Progenitor cell of endocrine pancreas (in vitro differentiated cells): ENCODE measurements at places on chromosomes 13 and 19. TPM values are rescaled to one million over a fixed set of nuclear protein-coding genes. Genes with fewer than 3 reads are reported as not detected.

SULT2B1 gene
- total RNA-seq: not detected in 2 replicates

ZNF507 gene
- total RNA-seq: 42.3 and 43.2 TPM in 2 replicates

CAPN12 gene
- total RNA-seq: 4.1 and 5.0 TPM in 2 replicates

ZNF284 gene
- total RNA-seq: 5.7 and 5.9 TPM in 2 replicates

LAIR2 gene
- total RNA-seq: not detected in 2 replicates

SBSN gene
- total RNA-seq: 0.16 and 0.24 TPM in 2 replicates

FRY gene
- total RNA-seq: 12.0 and 14.3 TPM in 2 replicates

ZNF135 gene
- total RNA-seq: 17.3 and 17.9 TPM in 2 replicates

PSENEN gene
- total RNA-seq: 81.4 and 83.8 TPM in 2 replicates

ZNF878 gene
- 2.2 and 2.9 TPM in 2 replicates for total RNA-seq

FBN3 gene
- total RNA-seq: 121 and 122 TPM in 2 replicates

NDFIP2 gene
- 53.8 and 57.4 TPM in 2 replicates for total RNA-seq

UBL3 gene
- total RNA-seq: 33.6 and 36.0 TPM in 2 replicates

SPACA4 gene
- not detected in 2 replicates for total RNA-seq

- H3K36me3 ChIP-seq: peaks cover 33% of the 10 kb centered on the region
- H3K4me3 ChIP-seq: no peak overlapping the region
- DNase-seq: no peak
- H3K4me1 ChIP-seq: peaks cover 4% of the 10 kb centered on the region
These were observed 46.0 kb downstream of the SAE1 start for GRCh38 chr19:47176627-47177090.

- no peak for DNase-seq
- H3K27me3 ChIP-seq: peaks cover 32% of the 10 kb centered on the region
- H3K36me3 ChIP-seq: no peaks in the 10 kb centered on the region
- H3K4me3 ChIP-seq: no peak overlapping the region
- H3K4me1 ChIP-seq: peaks cover 4% of the 10 kb centered on the region
These were observed 65.3 kb upstream of the TM9SF2 start for GRCh38 chr13:99435998-99436397.

- H3K36me3 ChIP-seq: no peaks in the 10 kb centered on the region
- no peaks in the 10 kb centered on the region for H3K27me3 ChIP-seq
- no peak for DNase-seq
- no peak overlapping the region for H3K4me3 ChIP-seq
These were observed 75.8 kb upstream of the MAB21L1 start for GRCh38 chr13:35552172-35552844.

GRCh38 chr19:5038631-5039271, 69.8 kb downstream of the KDM4B start:
- DNase-seq: no peak
- no peaks in the 10 kb centered on the region for H3K4me1 ChIP-seq
- peaks cover 12% of the 10 kb centered on the region for H3K36me3 ChIP-seq

DNA sequence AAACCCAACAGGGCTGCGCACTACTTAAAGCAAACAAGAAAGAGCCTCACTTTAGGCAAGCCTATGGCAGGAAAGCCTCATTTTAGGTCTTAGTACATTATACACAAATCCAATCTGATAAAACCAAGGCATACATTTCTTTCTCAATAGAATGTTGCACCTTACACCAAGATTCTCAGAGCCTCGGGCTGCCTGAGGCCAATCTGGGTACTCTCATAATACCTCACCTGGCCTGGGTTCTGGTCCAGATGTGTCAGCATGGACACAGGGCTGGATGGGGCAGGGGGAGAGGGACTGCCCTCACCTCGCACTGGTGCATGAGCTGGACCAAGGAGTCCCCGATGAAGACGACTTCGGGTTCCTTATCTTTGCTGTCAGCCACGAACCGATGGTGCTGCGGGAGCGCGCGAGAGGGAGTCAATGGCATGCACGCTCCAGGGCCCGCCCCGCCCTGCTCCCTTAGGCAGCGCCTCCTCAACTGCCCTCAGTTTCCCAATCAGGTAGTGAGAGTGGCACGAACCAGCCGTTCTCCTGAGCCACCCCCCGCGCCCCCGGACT, at the start of gene PRR19:
TSS of gene PRR19 (plus strand) at position 487 of the 558 bp plus-strand sequence. CDS start 7,453 bp downstream, outside the sequence.
- H3K4me1 ChIP-seq: peaks cover 16% of the 10 kb centered on the region
- peak within 1 kb of the TSS; percentile 96 for H3K4me3 ChIP-seq
- peaks cover 4% of the 10 kb centered on the region for H3K36me3 ChIP-seq
- H3K27me3 ChIP-seq: no peaks in the 10 kb centered on the region
- no peak for DNase-seq

DNA sequence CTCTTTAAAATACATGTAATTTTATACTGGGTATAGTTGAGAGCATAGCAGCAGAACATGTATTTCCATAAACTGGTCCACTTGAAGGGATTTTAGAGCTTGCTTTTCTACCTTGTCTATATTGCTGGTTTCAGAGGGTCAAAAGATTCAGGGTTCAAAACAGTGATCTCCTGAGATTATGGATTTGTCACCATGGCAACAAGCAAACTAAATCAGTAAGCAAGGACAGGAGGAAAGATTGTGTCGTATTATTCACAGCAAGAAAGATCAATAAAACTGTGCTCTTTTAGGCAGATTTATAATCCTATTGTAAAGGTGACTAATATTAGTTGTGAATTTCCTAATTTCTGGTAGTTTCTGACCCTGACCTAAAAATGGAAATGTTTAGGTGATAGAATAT, 496.4 kb downstream of the LMO7 start:
- no peaks in the 10 kb centered on the region for H3K27me3 ChIP-seq
- peaks cover 7% of the 10 kb centered on the region for H3K4me1 ChIP-seq
- peak overlapping the region; percentile 4 for H3K27ac ChIP-seq
- DNase-seq: no peak
- no peak overlapping the region for H3K4me3 ChIP-seq
- H3K36me3 ChIP-seq: no peaks in the 10 kb centered on the region

- no peaks in the 10 kb centered on the region for H3K27me3 ChIP-seq
- H3K36me3 ChIP-seq: peaks cover 21% of the 10 kb centered on the region
- DNase-seq: no peak
- H3K4me3 ChIP-seq: no peak overlapping the region
- no peak overlapping the region for H3K27ac ChIP-seq
- H3K4me1 ChIP-seq: peaks cover 7% of the 10 kb centered on the region
These were observed 4.7 kb downstream of the LENG1 start for GRCh38 chr19:54154603-54155345.

GRCh38 chr13:109145631-109146030, 516.2 kb downstream of the MYO16 start:
- H3K27ac ChIP-seq: no peak overlapping the region
- H3K4me3 ChIP-seq: no peak overlapping the region
- no peak for DNase-seq
- H3K27me3 ChIP-seq: peaks cover 4% of the 10 kb centered on the region
- peaks cover 4% of the 10 kb centered on the region for H3K36me3 ChIP-seq

GRCh38 chr13:73913079-73913740, 221.0 kb downstream of the KLF12 start:
- H3K36me3 ChIP-seq: no peaks in the 10 kb centered on the region
- peak overlapping the region; percentile 38 for H3K27ac ChIP-seq
- peaks cover 5% of the 10 kb centered on the region for H3K4me1 ChIP-seq
- H3K27me3 ChIP-seq: no peaks in the 10 kb centered on the region
- no peak overlapping the region for H3K4me3 ChIP-seq
- DNase-seq: no peak

- H3K36me3 ChIP-seq: no peaks in the 10 kb centered on the region
- H3K4me3 ChIP-seq: no peak overlapping the region
- H3K27me3 ChIP-seq: peaks cover 44% of the 10 kb centered on the region
- H3K4me1 ChIP-seq: no peaks in the 10 kb centered on the region
- no peak for DNase-seq
These were observed 87.4 kb upstream of the ARHGEF7 start for GRCh38 chr13:111027458-111028439.

DNA sequence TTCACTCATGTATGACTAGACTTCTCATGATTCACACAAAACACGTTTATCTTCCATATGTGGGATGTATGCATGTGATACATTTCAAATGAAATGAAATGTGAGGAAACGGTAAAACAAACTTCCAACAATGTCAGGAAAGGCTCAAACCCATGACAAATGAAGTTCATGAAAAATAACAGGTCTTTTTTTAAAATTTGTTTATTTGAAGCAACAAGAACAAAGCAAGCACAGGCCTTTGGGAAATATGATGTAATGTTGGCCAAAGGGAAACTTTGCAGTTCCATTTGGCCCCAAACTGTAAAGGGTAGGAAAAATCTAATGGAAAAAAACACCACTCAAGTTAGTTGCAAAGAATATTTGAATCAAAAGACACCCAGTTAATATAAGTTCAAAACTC, 463.8 kb upstream of the ARGLU1 start:
- no peaks in the 10 kb centered on the region for H3K36me3 ChIP-seq
- no peaks in the 10 kb centered on the region for H3K4me1 ChIP-seq
- H3K4me3 ChIP-seq: no peak overlapping the region
- no peak for DNase-seq
- H3K27me3 ChIP-seq: no peaks in the 10 kb centered on the region

- H3K4me1 ChIP-seq: peaks cover 14% of the 10 kb centered on the region
- H3K36me3 ChIP-seq: no peaks in the 10 kb centered on the region
- no peak for DNase-seq
- no peak overlapping the region for H3K27ac ChIP-seq
- no peak overlapping the region for H3K4me3 ChIP-seq
These were observed 418.9 kb upstream of the ARGLU1 start for GRCh38 chr13:106986687-106987426.

DNA sequence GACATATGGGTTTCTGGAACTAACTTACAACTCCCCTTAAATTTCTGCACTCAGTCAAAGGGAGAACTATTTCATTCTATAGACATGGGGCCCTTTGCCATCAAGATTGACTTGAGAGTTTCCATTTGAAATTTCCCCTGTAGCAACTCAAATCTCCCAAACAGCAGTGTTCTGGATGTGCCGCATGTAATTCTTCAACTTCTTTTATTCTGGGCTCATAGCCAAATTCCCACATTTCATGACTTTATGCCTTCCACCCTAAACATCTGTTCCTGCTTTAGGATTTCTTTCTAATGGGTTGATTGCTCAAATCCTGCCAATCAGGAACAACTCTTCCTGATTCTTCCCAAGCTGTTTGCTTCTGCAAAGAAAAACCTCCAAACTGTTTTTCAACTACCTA, 336.0 kb downstream of the TBC1D4 start:
- no peak overlapping the region for H3K27ac ChIP-seq
- H3K4me3 ChIP-seq: no peak overlapping the region
- DNase-seq: no peak
- H3K27me3 ChIP-seq: peaks cover 6% of the 10 kb centered on the region

DNA sequence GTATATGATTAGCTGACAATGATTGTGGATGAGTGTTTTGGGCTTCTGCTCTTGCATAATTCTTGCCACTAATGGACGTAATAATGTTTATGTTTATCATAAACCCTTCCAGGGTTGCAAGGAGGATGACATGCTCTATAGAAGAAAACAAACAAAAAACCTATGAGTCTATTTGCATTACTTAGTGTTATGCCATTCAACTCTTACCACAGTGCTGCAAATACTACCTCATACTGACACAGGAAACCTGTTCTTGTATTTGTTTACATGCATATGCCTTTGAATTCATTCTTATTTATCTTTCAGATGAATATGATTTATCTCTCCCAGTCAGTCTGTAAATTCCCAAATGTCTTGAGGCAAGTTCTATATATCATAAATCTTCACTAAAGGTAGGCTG, 39.6 kb upstream of the FREM2 start:
- H3K4me1 ChIP-seq: peaks cover 4% of the 10 kb centered on the region
- no peaks in the 10 kb centered on the region for H3K27me3 ChIP-seq
- H3K36me3 ChIP-seq: no peaks in the 10 kb centered on the region
- H3K27ac ChIP-seq: no peak overlapping the region
- DNase-seq: no peak

DNA sequence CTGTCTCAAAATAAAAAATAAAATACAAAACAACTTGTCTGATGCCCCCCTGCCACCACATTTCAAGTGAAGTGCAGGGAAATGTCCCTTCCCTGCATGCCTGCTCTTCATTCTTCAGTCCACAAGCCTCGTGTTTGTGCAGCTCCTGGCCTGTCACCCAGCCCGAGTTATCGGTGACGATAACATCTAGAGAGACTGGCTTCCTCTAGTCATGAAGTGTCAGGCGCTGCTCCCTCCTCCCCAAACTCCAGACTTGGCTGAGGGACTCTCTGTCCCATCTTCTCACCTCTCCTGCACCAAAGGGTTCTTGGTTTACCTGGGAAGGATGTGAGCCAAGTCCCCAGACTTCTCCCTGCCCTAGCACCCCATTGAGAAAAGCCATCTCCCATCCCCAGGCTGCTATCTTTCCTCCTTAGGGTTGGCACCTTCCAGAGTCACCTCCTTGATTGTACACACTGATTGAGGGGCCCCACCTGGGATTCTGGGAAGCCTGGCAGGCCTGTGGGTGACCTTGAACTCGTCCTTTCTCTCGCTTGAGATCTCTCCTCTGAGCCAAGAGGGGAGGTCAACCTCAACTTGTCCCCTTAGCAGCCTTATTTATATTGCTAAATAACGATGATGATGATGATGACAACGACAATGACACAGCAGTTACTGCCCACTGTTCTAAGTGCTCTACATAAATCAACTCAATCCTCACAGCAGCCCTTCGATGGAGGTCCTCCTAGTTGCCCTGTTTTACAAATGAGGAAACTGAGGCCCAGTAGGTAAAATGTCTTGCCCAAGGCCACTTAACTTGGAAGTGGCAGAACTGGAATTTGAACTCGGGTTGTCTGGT, 13.1 kb upstream of the PLAUR start:
- no peaks in the 10 kb centered on the region for H3K36me3 ChIP-seq
- H3K27ac ChIP-seq: no peak overlapping the region
- H3K4me1 ChIP-seq: no peaks in the 10 kb centered on the region
- peaks cover 7% of the 10 kb centered on the region for H3K27me3 ChIP-seq

DNA sequence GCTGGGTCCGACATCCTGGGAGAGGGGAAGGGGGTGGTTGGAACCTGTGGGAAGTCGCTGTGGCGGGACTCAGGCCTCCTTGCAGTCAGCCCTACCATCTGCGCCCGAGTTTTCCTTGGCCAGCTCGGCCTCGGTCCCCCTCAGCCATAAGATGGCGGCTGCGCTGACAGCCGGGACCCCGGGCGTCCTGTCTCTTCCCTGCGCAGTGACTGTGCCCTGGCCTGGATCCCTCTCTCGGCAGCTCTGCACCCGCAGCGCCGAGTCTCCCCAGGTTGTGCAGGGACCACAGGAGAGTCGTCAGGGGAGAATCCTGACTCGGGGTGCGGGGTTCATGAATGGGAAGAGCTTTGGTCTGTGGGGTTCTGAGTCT, 345 bp downstream of the ZNF257 start:
- H3K4me1 ChIP-seq: no peaks in the 10 kb centered on the region
- no peak overlapping the region for H3K4me3 ChIP-seq
- H3K36me3 ChIP-seq: peaks cover 3% of the 10 kb centered on the region
- H3K27ac ChIP-seq: no peak overlapping the region
- no peaks in the 10 kb centered on the region for H3K27me3 ChIP-seq

DNA sequence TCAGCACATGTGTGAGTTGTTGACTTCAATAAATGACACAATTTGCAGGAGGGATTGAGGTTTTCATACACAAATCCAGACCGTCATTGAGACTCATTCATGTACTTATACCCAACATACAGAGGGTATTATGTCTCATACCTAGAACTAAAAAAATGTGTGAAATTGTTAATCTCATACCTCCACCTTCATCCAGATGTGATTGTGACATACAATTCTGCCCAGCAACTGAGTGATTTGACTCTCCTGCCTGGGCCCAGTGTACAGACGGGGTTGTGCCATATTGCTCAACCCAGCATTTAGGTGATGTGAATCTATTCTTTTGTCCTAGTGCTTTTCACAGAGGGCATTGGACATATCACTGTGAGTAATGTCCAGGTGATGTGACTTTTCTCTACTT, 12.6 kb upstream of the ZNF681 start:
- no peak overlapping the region for H3K4me3 ChIP-seq
- no peaks in the 10 kb centered on the region for H3K27me3 ChIP-seq
- peaks cover 21% of the 10 kb centered on the region for H3K36me3 ChIP-seq
- no peak overlapping the region for H3K27ac ChIP-seq
- DNase-seq: no peak
